Activated naive CD4-positive, alpha-beta T cell treated with anti-CD3 and anti-CD28 coated beads, Interleukin-2, amount 50 U/mL, for 72 hours (primary cell): ENCODE measurements at places on chromosomes 7 and 10.

GRCh38 chr7:34389332-34390078 is 268.5 kb upstream of the NPSR1 start:
- DNase-seq, result no peak

GRCh38 chr7:2287745-2288144 is 26.5 kb downstream of the SNX8 start:
- DNase-seq, result no peak

- DNase-seq, result no peak
Measured at GRCh38 chr10:23999445-23999844, 209.5 kb upstream of the KIAA1217 start.

- DNase-seq, result peak; percentile 43
Measured at GRCh38 chr10:42959833-42960232, 117.0 kb upstream of the RET start.

DNA sequence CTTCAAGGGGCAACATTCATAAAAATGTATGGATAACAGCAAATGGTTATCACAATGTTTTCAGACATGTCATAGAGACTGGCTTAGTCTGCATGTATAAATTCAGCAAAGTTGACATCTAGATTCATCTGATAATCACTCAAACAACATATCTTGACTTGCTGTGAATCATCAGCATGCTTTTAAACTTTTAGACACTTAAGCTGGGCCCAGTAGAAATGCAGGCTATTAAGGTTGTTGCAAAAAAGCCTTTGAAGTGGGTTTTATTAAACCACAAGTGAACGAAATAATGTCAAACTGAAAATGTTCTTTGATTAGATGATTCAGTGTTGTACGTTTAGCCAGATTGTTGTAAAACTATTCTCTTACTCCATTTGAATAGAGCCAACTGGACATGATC is 759.6 kb downstream of the NXPH1 start:
- DNase-seq, result no peak

GRCh38 chr10:131035779-131036178 is 275.7 kb downstream of the TCERG1L start:
- no peak for DNase-seq

GRCh38 chr10:49539320-49539885 is 482 bp upstream of the ERCC6 start:
- peak; percentile 36 for DNase-seq

DNA sequence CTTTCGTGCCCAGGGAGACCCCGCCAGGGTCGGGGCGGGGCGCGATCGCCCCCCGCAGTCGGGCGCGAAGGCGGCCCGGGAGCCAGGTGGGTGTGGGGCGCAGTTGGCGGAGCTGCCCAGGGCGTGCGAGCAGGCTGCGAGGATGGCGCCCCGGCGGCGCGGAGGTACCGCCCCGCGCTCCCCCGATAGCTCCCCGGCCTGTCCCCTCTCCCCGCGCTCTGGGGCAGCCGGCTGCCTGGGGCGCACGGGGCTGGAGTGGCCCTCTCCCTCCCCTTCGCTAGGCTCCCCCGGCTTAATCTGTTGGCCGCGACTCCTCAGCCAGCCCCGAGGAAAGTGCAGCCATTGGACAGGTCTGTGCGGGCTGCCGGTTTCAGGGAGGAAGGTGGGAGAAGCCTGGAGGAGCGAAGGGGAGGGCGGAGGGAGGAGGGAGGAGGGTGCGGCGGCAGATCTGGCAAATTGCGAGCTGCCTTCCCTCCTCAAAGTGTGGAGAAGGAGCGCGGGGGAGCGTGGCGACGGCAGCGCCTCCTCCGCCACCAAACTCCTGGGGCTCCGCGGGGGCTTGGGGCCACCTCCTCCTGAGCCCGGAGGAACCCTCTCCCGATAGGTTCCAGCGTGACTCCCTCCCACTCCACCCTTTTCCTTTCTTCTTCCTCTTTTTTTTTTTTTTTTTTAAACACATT is 361 bp upstream of the PLXDC2 start:
- DNase-seq, result no peak
